Cardiac ventricle fibroblast (primary cell): ENCODE measurements at places on chromosomes 5 and 9. TPM values are rescaled to one million over a fixed set of nuclear protein-coding genes. Genes with fewer than 3 reads are reported as not detected.

TNFSF8 gene
- total RNA-seq: not detected in 2 replicates

C1QTNF2 gene
- not detected in 2 replicates for total RNA-seq

C5orf52 gene
- not detected in 2 replicates for total RNA-seq

PCDHGB2 gene
- total RNA-seq: 4.5 and 6.7 TPM in 2 replicates

PAPPA gene
- total RNA-seq: 78.9 and 80.3 TPM in 2 replicates

SLC36A3 gene
- not detected in 2 replicates for total RNA-seq

GARIN3 gene
- not detected in 2 replicates for total RNA-seq

TPM2 gene
- total RNA-seq: 721 and 812 TPM in 2 replicates

ZNF658 gene
- total RNA-seq: 2.4 TPM in 2 replicates

FOXD4L4 gene
- not detected in 2 replicates for total RNA-seq

UBQLN1 gene
- total RNA-seq: 59.1 and 65.6 TPM in 2 replicates

CHSY3 gene
- total RNA-seq: 4.5 and 6.3 TPM in 2 replicates

PCDHA3 gene
- total RNA-seq: 0.10 and 0.25 TPM in 2 replicates

PTGES gene
- total RNA-seq: 7.4 and 8.9 TPM in 2 replicates

WDR31 gene
- total RNA-seq: 0.81 and 0.98 TPM in 2 replicates

ANKRD34B gene
- not detected in 2 replicates for total RNA-seq

CACNA1B gene
- total RNA-seq: under 0.01 TPM in 1 of 2 replicates, not detected in the other

CNTFR gene
- total RNA-seq: 0.39 and 0.56 TPM in 2 replicates

DND1 gene
- total RNA-seq: not detected in 2 replicates

OTP gene
- not detected in 2 replicates for total RNA-seq

CER1 gene
- total RNA-seq: not detected in 2 replicates

STC2 gene
- total RNA-seq: 97.7 and 161 TPM in 2 replicates

PCDHA1 gene
- 0.05 TPM in 1 of 2 replicates, not detected in the other for total RNA-seq

HRCT1 gene
- total RNA-seq: 2.4 and 2.6 TPM in 2 replicates

BTNL8 gene
- not detected in 2 replicates for total RNA-seq

PCDHA10 gene
- 0.06 and 0.59 TPM in 2 replicates for total RNA-seq

CCNI2 gene
- not detected in 2 replicates for total RNA-seq
